Caki2 (cell line): ENCODE measurements at places on chromosomes 2 and 18. TPM values are rescaled to one million over a fixed set of nuclear protein-coding genes. Genes with fewer than 3 reads are reported as not detected.
A peak's percentile ranks its signal among the peaks of the same experiment; 100 is the strongest.

Gene KCNIP3
- total RNA-seq, result 1.0 and 1.2 TPM in 2 replicates

GRCh38 chr2:15842758-15843666, 97.3 kb upstream of the MYCN start:
- no peak for DNase-seq

- DNase-seq, result no peak
Measured at GRCh38 chr2:188196343-188197008, 95.2 kb upstream of the GULP1 start.

GRCh38 chr2:10303181-10303693, 533 bp downstream of the HPCAL1 start:
- DNase-seq, result peak; percentile 38

DNA sequence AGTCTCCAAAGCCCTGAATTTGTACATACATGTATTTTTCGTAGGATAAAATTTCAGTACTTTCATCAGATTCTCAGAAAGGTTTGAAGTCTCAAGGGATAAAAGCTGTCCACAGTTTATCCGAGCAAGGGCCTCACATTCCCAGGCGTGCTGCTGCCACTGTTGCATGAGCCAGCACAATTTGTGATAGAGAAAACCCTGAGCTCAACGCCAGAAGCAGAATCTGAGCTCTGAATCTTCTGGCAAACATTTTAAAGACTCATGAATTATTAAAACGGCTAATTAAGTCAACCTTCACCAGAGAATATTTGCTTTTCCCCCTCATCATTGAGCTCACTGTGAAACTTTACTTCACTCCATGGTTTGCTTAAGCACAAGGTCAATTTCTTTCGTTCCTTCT, 38.5 kb upstream of the STPG4 start:
- no peak for DNase-seq

DNA sequence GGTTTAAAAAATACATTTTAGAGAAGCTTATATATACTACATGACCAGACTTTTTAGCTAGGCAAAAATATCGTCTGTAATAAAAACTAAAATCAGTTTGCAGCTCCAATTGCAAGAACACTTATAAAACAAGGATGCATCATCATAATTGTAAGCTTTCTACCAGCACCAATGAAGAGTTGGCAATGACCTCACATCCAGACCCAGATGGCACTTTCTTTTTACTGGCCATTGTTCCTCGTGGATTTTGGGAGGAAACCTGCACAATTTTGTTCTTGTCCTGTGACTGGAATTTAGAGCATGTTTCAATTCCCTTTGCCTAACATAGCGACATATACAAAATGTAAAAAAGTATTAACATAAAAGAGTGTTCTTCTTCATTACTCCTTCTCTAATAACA, 174.3 kb downstream of the ZNF521 start:
- DNase-seq, result no peak

DNA sequence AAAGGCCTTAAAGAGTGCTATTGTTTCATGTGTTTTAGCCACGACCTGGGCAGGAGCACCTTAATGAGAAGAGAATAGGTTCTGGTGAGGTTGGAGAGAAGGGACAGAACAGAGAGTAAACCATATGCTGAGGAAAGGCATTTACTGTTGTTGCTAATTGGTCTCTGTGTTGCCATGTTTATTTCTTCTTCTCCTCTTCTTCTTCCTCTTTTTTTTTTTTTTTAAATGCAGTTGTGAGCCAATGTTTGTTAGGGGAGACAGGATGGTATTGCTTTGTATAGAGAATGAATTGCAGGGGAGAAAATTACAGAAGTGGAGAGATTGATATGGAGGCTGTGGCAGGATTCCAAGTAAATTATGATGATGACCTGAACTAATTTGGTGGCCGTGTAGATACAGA, 2.6 kb downstream of the SCN9A start:
- DNase-seq, result no peak

GRCh38 chr2:104428155-104428554, 425.8 kb upstream of the POU3F3 start:
- DNase-seq, result no peak

- no peak for DNase-seq
Measured at GRCh38 chr2:219459460-219460311, 25.0 kb downstream of the SPEG start.

DNA sequence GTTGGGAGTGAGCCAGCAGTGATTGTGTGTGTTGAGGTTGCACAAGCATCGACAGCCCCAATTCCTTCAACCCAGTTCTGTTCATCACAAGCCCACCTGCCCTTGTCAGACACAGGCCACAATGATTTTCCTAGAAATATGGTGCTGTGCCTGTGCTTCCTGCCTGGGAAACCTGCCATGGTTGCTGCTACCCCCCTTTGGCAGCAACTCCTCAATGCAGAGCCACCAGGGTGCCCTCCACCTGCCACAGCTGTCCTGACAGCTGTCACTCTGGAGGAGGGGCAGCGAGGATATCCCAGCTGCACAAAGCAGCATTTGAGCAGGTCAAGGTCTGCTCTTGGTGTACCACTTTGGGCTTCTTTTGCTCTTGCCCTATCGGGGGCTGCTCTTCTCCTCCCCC, 27.1 kb downstream of the SMIM21 start:
- DNase-seq, result no peak

GRCh38 chr2:178632729-178633128, 152.5 kb downstream of the PLEKHA3 start:
- no peak for DNase-seq

DNA sequence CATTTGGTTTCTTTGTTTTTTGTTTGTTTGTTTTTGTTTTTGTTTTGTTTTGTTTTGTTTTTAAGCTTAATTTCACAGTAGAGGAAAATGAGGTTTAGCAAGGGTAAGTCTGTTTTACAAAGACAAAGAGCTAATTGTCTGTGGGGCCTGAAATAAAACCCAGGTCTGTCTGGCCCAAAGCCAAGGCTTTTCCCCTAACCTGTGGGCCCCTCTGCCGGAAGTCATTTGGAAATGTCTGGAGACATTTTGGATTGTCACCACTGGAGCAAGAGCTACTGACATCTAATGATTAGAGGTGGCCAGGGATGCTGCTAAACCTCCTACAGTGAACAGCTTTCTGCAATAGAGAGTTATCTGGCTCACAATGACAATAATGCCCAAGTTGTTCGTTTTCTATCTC, 167.2 kb downstream of the MAP2 start:
- DNase-seq, result no peak

DNA sequence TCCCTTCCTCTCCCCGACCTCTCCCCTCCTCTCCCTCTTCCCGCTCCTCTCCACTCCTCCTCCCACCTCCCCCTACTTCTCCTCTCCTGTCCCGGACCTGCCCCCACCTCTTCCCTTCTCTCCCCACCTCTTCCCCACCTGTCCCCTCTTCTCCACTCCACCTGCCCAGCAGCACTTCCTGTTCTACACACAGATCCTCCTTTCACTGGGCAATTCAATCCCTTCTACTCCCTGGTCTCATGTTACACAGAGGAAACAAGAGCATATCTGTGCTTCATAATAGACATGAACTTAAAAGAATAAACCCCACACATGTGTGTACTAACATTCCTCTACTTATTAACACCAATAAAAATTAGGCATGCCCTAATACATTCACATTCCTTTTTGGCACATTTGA, 34.8 kb downstream of the TIMM21 start:
- DNase-seq, result no peak

DNA sequence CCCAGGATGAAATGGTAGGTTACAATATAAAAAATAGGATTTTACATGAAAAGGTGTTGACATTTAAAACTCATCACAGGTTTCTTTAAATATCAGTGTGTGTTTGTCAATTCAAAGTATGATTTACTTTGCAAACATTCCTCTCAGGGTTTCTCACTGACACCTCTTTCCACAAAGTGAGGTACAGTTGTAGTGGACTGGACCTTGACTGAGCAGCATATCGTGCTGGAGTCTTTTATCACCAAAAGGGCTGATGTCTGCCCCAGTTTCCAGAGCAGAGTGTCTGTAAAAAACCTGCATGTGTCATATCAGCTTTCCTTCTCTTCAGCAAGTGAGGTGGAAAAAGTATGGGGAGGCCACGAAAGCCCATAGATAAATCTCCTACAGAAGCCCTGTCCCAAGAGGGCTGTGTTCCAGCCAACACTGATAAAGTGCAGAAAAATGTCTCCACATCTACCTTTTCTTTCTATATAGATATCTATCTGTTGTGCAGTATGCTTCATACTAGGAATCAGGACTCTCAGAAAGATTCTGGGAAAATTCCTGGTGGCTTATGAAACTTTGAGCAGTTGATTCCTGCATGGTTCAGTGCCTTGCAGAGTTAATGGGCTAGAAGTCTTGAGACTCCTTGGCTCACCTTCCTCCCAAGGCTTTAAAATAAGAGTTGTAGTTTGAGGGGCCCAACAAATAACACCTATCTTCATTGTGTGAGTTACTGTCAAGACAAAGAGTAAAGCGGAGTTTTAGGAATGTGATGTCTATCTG, 6.9 kb downstream of the ACYP2 start:
- DNase-seq, result peak; percentile 50

Gene GPR39
- 4.3 and 15.7 TPM in 2 replicates for total RNA-seq
